ENCODE measurements at places on chromosomes 5 and 9. TPM values are rescaled to one million over a fixed set of nuclear protein-coding genes. Genes with fewer than 3 reads are reported as not detected.
A peak's percentile ranks its signal among the peaks of the same experiment; 100 is the strongest.

- DNase-seq = no peak
These were observed 36.2 kb upstream of the PRXL2C start for GRCh38 chr9:96691326-96691725.

GRCh38 chr9:34400686-34401602 lies 24.2 kb upstream of the MYORG start:
- DNase-seq = no peak

DNA sequence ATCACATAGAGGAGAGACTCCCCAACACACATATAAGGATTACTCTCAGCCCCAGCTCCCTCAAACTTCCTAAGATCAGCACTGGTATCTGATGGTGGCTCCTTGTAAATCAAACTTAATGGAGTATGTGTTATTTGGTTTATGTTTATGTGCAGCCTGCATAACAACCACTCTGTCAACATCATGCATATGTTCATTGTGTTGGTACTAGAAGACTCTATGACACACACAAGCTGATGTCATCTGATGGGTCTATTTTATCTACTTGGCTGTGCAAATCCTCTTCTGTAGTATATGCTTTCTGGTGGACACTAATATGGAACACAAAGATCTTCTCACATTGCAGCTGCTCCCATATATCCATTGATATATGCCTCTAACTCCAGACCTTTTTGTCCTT lies 134.0 kb upstream of the FAM174A start:
- DNase-seq = no peak

DNA sequence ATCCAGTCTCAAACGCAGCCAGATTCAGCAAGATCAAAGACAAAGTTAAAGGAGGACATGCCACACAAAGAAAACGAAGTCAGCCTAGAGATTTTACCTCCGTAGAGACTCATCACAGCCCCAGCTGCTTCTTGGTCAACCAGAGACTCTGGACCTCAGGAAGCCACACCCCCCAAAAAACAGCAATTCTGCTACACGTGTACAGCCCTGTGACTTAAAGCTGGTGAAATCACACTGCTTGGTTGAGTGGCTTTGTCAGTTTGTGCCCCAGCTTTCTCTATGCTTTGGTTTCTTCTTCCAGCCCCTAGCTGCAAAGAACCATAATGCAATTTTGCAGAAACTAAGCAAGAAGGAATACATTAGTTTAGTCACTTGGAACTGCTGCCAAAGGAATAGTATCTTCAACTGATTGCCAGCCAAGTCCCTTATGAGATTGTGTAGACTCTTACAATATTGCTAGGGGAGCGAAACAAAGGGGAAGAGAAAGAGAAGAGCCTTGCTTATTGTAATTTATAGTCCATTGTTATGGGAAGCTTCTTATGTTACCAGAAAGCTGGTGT lies 158.8 kb upstream of the ZNF462 start:
- no peak for DNase-seq

- no peak for DNase-seq
These were observed 5.9 kb downstream of the GFI1B start for GRCh38 chr9:132984202-132985070.

- DNase-seq = no peak
These were observed 563.2 kb downstream of the NR2F1-AS1 start for GRCh38 chr5:93017849-93018248.

DNA sequence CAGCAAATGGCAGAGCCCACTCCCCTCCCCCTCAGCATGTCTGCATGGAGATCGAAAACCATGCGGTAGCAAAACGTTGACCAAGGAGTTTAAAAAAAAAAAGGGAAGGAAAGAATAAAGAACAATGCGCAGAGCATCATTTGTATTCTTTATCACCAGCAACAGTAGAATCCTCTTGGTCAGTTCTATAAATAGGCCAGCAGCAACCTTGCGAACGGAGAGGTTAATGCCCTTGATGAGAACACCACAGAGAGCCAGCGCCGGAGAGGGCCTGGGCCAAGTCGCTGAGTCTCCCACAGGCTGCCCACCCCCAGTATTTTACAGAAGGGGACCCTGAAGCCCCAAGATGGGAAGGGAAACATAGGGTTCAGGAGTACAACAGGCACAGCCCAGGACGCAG lies 22.7 kb downstream of the WHRN start:
- DNase-seq = no peak

DNA sequence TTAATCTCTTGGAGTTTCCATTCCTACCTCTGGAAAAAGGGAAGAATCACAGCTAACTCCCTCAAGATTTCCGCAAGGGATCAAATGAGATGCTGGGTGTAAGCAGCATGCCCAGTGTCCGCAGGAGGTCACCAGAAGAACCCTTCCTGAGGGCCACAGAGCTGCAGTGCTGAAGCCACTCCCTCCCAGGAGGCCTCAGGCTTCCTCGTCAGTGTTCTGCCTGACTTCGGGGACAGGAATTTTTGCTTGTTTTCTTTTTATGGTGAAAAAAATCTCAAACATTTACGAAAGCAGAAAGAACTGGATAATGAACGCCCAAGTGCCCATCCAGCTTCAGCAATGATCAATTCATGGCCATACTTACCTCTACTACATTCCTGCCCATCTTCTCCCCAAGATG lies 183.0 kb downstream of the CDK5RAP2 start:
- DNase-seq = no peak

DNA sequence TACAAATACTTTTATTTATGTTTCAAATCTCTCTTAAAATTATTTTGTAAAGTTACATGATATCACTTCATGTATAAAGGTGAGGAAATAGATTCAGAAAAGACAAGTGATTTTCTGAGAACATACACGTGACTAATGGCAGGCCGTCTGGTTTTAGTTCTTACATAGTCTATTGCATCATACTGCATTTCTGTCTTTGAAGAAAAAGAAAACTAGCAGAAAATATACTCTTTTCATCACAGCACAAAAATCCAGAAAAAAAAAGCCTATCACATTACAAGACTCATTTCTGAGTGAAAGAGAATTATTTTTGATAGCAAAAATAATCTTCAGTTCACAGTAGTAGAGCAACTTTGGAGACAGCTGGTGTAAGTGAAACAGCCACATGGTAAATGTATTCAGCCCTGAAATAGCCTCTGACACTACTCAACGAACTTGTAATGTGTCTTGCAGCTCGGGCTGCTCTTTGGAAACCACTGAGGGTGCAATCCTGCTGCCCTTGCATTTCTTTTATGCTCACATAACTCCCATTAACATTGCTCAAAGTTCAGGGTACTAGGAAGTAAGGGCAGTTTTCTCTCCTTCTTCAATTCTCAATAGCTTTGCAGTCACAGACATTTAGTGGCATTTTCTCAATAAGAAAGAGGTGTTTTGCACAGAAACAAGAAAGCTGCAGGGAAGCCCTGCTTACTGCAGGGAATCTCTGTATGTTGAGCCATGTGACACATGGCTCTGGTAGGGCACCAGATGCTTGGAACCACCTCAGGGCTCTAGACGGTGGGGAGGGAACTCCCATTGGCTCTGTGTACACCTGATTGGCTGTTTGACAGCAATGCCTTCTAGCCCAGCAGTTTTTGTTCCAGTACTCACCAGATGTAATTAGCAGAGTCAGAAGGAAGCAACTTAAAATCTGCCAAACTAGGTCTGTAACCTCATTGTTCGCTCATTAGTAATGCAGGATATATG lies 845.3 kb upstream of the PTPRD start:
- no peak for DNase-seq

GRCh38 chr9:117564839-117565238 lies 139.4 kb upstream of the TLR4 start:
- no peak for DNase-seq

DNA sequence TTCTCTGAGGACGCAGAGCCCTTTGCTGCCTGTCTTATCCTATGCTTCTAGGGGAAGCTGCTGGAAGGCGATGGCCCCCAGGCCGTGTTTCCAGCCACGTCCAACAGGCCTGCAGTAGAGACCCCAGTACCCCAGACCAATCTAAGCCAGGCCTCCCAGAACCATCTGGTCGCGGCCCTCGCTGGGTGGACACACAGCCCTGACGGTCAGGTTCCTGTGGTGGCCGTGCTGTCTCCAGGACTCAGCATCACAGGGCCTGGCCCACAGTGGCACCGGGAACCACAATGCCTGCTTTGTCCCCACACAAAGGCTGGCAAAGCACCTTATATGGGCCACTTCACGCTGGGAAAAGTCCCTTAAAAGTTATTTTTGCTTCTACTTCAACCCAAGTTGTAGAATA lies 44.5 kb downstream of the SEMA4D start:
- no peak for DNase-seq

- no peak for DNase-seq
These were observed 49.3 kb downstream of the PDCD1LG2 start for GRCh38 chr9:5559659-5560058.

GRCh38 chr5:150573867-150574817 lies 66.2 kb downstream of the NDST1 start:
- DNase-seq = peak; percentile 37

DNA sequence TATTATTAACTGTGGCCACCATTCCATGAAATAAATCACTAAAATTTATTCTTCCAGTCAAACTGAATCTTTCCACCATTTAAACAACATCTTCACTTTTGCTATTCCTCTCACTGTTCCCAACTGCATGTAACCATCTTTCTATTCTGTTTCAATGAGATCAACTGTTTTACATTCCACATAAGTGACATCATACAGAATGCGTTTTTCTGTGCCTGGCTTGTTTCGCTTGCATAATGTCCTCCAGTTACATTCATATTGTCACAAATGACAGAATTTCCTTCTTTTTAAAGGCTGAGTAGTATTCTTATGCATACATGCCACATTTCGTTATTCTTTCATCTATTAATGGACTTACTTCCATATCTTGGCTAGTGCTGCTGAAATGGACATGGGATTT lies 738.2 kb downstream of the SEMA5A start:
- DNase-seq = no peak

DNA sequence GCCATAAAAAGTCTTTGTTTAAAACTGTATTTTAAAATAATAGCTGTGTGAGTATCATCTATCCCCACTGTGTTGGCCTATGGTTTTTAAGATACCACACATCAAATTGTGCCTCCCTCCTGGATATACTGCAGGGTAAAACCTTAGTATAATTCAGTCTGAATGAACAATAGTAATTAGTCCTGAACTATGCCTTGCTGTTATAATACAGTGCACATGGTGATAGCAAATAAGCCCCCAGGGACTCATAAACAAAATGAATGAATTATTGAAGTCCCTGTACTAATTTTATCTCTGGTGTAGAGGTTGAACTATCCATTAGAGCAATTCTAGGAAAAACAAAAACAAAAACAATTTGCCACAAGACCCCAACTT lies 142.7 kb upstream of the ADAMTSL1 start:
- no peak for DNase-seq

DNA sequence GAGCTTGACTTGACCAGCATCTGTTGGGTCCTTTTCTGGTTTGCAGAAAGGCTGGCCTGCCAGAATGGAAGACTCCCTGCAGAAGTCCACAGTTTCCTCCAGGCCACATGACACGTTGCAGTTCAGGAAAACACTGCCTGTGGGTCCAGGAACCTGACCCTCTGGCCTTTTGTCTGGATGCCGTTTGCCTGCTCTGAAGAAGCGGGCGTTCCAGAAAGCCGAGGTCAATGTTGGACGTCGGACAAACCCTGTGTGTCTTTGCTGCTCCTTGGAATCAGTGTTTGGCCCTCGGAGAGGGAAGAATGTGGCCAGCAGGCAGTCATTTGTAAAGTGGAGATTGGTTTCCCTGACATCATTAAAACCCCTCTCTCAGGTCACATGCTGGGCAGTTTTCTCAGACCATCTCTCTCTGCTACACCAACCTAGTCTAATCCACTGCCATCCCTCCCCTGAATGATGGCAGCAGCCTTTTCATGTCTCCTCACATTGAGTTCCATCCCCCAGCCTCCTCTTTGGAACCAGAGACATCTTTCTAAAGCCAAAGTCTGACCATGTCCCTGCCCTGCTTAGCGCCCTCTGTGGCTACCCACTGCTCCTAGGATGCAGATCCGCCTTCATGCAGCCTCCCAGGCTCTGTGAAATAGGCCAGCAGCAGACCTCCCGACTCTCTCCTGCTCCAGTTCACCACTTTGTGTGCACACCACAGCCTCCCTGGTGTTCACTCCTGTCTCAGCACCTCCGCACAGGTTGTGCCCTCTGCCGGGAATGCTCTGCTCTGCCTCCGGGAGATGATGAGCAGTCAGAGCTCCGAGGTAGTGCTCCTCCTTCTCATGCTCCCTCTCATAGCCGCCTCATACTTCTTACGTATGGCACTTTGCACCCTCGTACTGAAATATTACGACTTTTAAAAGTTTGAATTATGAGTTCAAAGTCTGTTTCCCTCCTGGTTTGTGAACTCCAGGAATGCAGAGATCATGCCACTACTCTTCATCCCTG lies 75.6 kb downstream of the RALGPS1 start:
- DNase-seq = peak; percentile 76

DNA sequence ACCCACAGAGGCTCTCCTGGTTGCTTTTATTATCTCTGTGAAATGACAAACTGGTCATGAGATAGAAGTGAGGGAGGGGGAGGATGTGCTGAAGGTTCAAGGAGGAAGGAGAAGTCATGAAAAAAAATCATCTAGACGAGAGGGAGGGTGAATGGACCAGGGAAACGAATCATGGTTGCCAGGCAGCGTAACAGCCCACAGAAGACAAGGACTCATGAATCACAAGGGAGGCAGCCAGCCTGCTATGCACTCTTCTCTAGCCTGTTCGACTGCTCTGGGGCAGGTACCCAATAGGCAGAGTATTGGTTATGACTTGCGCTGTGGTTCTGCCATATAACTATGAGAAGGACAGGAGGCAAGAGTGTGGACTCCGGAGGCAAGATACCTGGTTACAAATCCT lies 475.2 kb downstream of the CDK5RAP2 start:
- no peak for DNase-seq

GRCh38 chr9:98315551-98316060 lies 60.2 kb upstream of the TBC1D2 start:
- DNase-seq = no peak

DNA sequence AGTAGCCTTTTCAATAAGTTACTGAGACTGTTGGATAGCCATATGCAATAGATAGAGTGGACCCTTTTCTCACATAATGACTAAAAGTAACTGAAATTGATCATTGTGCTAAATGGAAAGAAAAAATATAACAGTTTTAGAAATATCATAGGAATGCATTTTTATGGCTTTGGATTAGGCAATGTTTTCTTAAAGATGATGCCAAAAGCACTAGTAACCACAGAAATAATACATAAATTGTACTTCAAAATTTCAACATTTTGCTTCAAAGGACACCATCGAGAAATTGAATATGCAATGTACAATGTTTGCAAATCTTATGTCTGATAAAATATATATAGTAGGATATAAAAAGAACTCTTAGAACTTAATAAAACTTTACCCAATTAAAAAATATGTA lies 1267.5 kb upstream of the CDH9 start:
- no peak for DNase-seq

- DNase-seq = no peak
These were observed 9.0 kb upstream of the MEGF10 start for GRCh38 chr5:127281609-127282008.

Gene SLC46A2
- total RNA-seq = not detected

Gene NR5A1
- 0.96 TPM for total RNA-seq

Gene ZNF79
- 2.9 TPM for total RNA-seq

Gene PCDHB3
- total RNA-seq = 1.1 TPM

Gene MORN5
- not detected for total RNA-seq

Gene TMEM174
- not detected for total RNA-seq

Gene CTNND2
- 0.11 TPM for total RNA-seq

Gene PCSK1
- 3.2 TPM for total RNA-seq

Gene MYOZ3
- 1.1 TPM for total RNA-seq

Gene PCDHB16
- 18.3 TPM for total RNA-seq
